Thyroid gland (tissue), 4 donors: ENCODE measurements at places on chromosomes 7 and 10. TPM values are rescaled to one million over a fixed set of nuclear protein-coding genes. Genes with fewer than 3 reads are reported as not detected.

DNA sequence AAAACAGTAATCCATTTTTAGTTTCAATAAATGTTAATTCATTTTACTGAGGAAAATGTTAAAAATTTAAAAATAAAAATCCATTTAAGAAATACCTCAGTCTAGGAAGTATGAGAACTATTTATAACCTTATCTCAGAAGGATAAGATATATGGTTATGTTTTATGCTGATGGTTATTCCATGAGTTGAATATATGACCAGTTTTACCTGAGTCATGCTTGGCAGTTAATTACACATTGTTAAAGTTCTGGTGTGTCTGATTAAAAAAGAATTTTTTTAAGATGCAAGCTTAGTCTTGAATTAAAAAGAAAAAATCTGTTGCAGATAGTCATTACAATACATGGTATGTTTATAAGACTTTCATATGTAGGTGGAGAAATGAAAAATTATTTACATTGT lies 191.7 kb downstream of the ARL4A start:
- H3K4me3 ChIP-seq, result no peak overlapping the region
- no peaks in the 10 kb centered on the region for H3K27me3 ChIP-seq
- no peak overlapping the region for H3K27ac ChIP-seq
- no peak for DNase-seq
- H3K36me3 ChIP-seq, result no peaks in the 10 kb centered on the region

The PLEKHS1 gene
- not detected for total RNA-seq

The OR2A1 gene
- 1.4 TPM for total RNA-seq

DNA sequence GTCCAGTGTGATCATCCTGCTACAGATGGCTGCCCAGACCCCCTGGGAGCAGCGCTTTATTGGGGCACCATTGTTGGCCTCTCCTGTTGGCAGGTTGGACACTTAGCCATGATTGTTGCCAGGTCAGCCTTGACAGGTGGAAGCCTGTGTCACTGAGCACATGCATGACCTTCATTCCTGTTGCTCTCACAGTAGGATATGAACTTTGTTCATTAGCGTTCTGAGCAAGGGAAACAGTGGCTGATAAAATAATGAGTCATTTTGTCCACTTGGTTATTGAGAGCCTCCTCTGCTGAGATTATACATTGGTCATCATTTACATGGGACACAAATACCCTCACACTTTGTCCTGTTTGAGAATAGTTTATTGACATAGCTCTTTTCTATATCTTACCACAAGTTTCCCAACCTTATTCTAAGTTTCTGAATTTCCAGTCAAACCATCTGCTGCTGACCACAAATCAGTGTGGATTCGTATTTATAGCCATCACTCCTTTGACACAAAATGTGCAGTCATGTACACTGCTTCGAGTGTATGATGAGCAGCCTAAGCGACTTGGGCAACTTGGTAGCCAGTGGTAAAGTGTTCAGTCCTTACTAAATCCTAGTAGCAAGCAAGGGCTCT lies 102.6 kb downstream of the TPST1 start:
- H3K27ac ChIP-seq, result peak overlapping the region; percentile 18
- no peaks in the 10 kb centered on the region for H3K27me3 ChIP-seq
- H3K4me1 ChIP-seq, result peaks cover 45% of the 10 kb centered on the region
- H3K36me3 ChIP-seq, result no peaks in the 10 kb centered on the region

- H3K27ac ChIP-seq, result no peak overlapping the region
- no peaks in the 10 kb centered on the region for H3K27me3 ChIP-seq
- H3K36me3 ChIP-seq, result no peaks in the 10 kb centered on the region
- no peak for DNase-seq
- no peak overlapping the region for H3K4me3 ChIP-seq
- H3K4me1 ChIP-seq, result no peaks in the 10 kb centered on the region
Measured at GRCh38 chr7:84191261-84191660, 3.3 kb downstream of the SEMA3A start.

DNA sequence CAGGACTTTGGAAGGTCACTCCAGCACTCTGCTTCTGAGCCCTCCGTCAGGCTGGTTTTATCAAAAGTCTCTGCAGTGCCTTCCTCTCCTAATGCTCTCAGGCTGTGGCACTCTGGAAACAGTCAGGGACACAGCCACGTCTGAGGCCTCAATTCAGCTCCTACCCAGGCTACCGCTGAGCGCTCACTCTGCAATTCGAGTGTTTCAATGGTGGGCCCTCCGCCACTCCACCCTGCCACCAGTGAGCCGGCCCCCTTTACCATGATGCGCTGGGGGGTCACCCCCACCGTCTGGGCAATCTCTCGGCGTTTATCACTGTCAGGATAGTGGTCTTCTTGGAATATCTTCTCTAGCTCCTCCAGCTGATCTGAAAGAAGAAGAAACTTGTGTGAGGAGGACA lies 3.5 kb downstream of the NOBOX start:
- H3K36me3 ChIP-seq, result no peaks in the 10 kb centered on the region
- H3K4me1 ChIP-seq, result no peaks in the 10 kb centered on the region
- H3K4me3 ChIP-seq, result no peak overlapping the region
- H3K27me3 ChIP-seq, result no peaks in the 10 kb centered on the region
- no peak for DNase-seq
- H3K27ac ChIP-seq, result no peak overlapping the region

GRCh38 chr10:61742812-61743211 lies 80.1 kb downstream of the CABCOCO1 start:
- H3K4me1 ChIP-seq, result peaks cover 11% of the 10 kb centered on the region
- no peak overlapping the region for H3K27ac ChIP-seq
- H3K4me3 ChIP-seq, result no peak overlapping the region
- no peaks in the 10 kb centered on the region for H3K27me3 ChIP-seq
- no peaks in the 10 kb centered on the region for H3K36me3 ChIP-seq
- DNase-seq, result no peak

GRCh38 chr10:14382022-14382421 lies 51.3 kb upstream of the FRMD4A start:
- DNase-seq, result peak; percentile 28
- H3K36me3 ChIP-seq, result no peaks in the 10 kb centered on the region
- H3K27ac ChIP-seq, result no peak overlapping the region
- no peak overlapping the region for H3K4me3 ChIP-seq
